ENCODE measurements at places on chromosomes 7 and 10. TPM values are rescaled to one million over a fixed set of nuclear protein-coding genes. Genes with fewer than 3 reads are reported as not detected.

OR6V1 gene
- not detected for polyA plus RNA-seq

- DNase-seq: no peak
- H3K27ac ChIP-seq: no peak overlapping the region
- H3K27me3 ChIP-seq: no peaks in the 10 kb centered on the region
- H3K4me3 ChIP-seq: no peak overlapping the region
- H3K36me3 ChIP-seq: no peaks in the 10 kb centered on the region
- no peaks in the 10 kb centered on the region for H3K4me1 ChIP-seq
Measured at GRCh38 chr10:64762861-64763260, 1241.7 kb downstream of the REEP3 start.

- H3K4me1 ChIP-seq: no peaks in the 10 kb centered on the region
- H3K4me3 ChIP-seq: no peak overlapping the region
- H3K36me3 ChIP-seq: no peaks in the 10 kb centered on the region
- no peak for DNase-seq
- no peaks in the 10 kb centered on the region for H3K27me3 ChIP-seq
Measured at GRCh38 chr10:58721601-58722281, 209.1 kb downstream of the BICC1 start.

SRRM3 gene
- polyA plus RNA-seq: not detected

DNA sequence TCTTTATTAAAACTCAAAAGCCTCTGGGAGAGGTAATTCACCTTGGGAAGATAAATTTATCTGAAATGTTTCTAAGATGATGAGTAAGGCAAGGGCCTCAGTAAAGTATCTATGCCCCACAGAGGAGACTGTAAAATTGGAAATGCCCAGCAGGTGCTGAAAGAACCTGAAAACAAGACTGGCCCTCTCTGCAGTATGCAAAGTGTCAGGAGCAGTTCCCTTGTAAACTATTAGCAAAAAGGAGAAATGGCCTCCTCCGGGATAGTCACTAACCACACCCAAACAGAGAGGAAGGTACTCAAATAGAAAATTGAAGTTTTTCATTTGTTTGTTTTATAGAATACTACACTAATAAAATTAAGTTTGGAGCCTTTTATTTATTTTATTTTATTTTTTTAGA, 81.2 kb downstream of the FZD1 start:
- no peaks in the 10 kb centered on the region for H3K4me1 ChIP-seq
- H3K36me3 ChIP-seq: no peaks in the 10 kb centered on the region
- no peaks in the 10 kb centered on the region for H3K27me3 ChIP-seq
- DNase-seq: no peak

DNA sequence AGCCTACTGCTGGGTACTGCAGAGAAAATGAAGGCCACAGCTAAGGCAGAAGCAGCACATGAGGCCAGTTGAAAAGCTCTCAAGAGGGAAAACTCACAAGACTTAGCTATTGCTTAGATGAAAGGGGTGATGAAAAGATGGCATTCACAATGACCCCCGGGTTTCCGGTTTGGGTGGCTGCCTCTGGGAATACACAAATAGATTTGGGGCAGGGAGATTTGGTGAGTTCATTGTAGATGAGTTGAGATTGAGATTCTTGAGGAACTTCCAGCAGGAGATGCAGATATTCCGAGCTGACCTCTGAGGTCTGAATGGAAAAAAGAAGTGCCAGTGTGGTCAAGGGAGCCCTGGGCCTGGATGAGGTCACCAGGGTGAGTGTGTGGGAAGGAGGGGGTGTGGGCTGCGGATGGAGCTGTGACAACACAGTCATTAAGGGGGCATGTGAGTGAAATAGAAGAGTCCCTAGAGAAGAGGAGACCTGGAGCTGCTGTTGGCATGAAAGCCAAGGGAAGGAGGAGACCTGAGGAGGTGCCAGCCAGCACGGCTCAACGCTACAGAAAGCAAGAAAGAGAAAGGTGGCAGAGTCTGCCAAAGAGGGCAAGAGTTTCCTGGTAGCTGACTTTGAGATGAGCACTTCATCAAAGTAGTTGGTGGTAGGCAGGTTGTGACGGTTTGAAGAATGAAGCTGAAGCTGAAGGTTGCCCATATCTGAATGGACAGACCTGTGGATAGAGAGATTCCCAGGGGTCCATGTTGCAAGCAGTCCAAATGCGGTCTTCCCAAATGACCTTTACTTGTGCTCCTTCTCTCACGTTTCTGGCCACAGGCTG, 43.7 kb downstream of the HIF1AN start:
- no peaks in the 10 kb centered on the region for H3K36me3 ChIP-seq
- H3K27ac ChIP-seq: no peak overlapping the region
- H3K27me3 ChIP-seq: peaks cover 2% of the 10 kb centered on the region
- DNase-seq: no peak
- H3K4me1 ChIP-seq: no peaks in the 10 kb centered on the region

CCDC186 gene
- polyA plus RNA-seq: 17.3 TPM

FAM25C gene
- not detected for polyA plus RNA-seq

MICALL2 gene
- polyA plus RNA-seq: 0.35 TPM

GPNMB gene
- polyA plus RNA-seq: not detected
